ENCODE measurements at places on chromosomes 3 and 15.
A peak's percentile ranks its signal among the peaks of the same experiment; 100 is the strongest.

GRCh38 chr15:42152196-42152920 lies 4.1 kb downstream of the PLA2G4F start:
- no peak for DNase-seq

DNA sequence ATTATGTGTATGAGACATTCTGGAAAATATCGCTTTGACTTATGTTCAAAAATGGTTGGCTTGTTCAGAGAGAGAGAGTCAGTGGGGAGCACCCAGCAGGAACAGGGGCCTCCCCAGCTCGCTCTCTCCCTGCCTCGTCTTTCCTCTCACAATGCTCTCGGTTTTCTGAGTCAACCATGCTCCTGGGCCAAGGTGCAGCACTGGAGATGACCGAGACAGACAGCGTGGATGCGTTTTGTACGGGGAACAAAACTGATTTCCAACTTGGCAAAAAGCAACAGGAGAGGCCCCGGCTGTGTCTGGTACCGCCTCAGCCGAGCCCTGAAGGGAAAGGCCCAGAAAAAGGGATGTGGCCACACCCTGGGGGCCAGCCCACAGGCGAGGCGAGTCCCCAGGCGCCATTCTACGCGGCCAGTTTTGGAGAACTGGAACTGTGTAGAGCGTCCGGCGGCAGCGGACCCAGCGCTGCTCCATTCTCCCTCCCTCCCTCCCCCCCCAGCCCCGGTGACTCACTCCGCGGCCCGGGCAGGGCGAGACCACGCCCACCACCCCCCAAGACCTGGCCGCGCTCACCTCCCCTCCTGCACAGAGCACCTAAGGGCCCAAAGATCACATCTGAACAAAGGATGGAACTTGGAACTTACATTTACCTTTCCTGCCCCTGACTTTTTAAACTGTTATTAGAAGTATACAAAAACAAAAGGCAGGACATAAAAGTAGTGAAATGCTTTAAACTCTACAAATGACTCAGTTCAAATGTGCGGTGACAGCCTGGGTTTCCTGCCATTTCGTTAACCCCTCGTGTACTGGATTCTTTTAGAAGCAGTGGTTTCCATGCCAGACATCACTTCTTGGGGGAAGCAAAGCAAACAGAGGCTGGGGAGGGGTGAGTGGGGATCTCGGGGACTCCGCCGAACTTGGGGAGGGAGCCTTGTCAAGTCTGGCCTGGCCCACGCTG lies 12.7 kb downstream of the ATP10A start:
- peak; percentile 49 for DNase-seq

DNA sequence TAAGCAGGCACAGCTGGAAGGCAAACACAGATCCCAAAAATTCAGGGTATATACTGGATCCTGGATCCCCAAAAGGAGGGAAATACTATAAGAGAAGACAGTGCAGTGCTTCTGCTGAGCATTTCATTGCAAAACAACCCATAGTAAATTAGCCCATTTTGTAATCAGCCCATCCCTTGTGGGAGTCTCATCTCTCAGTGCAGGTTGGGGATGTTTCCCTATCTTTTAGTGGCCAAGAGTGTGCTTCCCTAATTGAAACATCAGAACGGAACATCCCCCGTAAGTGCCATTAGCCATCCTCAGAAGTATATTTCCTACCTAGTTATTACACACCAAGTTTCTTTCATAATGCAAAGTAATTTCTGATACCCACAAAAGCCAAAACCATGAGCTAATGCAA lies 11.2 kb upstream of the MTMR14 start:
- DNase-seq: no peak

GRCh38 chr3:195095035-195095703 lies 175.8 kb downstream of the XXYLT1 start:
- peak; percentile 16 for DNase-seq

DNA sequence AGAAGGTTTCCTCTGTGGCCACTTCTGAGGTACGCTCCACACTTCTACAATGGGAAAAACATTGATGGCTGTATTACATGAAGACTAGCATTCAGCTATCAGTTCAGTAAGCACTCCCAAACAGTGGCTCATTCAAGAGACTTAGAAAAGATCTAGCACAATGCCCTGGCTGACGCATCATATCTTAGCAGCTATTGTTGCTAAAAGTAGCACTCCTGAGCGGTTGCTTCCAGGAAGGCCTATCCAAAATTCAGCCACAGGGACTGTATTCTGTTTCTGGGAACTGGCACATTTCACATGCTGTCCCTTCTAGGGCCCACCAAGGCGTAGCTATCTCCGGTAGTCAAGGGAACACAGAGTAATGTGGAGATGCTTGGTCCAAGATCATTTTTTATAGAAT lies 21.2 kb upstream of the SPRED1 start:
- DNase-seq: no peak

GRCh38 chr3:136351351-136351750 lies 101.2 kb downstream of the PCCB start:
- no peak for DNase-seq

DNA sequence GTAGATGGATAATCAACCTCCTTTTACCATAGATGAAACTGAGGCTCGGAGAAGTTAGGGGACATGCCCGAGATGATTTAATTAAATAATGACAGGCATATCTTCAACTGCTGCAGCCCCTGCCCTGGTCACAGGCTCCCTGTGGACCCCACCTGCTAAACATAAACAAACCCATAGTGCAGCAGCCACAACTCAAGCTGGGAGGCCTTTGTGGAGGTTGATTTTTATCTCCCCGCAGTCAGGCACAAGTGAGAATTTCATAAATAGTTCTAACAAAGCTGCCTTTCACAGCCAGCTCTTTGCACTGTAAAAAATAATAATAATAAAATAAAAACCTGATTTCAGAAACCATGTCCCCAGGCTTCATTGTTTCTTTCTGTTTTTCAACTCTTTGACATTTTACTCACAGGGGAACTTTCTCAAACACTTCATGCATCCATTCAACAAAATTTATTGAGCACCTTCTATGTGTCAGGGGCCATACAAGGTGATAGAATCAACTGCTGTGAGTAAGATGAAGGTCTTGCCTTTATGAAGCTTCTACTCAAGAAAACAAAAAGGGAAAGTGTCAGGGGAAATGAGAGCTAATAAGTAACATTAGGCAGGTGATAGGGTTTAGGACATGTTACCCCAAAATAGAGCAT lies 393.6 kb upstream of the PROK2 start:
- no peak for DNase-seq

- no peak for DNase-seq
These were observed 457.5 kb downstream of the EDEM1 start for GRCh38 chr3:5644773-5645670.

GRCh38 chr15:75786575-75786947 lies 56.7 kb upstream of the UBE2Q2 start:
- DNase-seq: no peak

Data from CD8-positive, alpha-beta memory T cell (primary cell).